K562 (cell line): ENCODE measurements at places on chromosomes 2 and 18.

DNA sequence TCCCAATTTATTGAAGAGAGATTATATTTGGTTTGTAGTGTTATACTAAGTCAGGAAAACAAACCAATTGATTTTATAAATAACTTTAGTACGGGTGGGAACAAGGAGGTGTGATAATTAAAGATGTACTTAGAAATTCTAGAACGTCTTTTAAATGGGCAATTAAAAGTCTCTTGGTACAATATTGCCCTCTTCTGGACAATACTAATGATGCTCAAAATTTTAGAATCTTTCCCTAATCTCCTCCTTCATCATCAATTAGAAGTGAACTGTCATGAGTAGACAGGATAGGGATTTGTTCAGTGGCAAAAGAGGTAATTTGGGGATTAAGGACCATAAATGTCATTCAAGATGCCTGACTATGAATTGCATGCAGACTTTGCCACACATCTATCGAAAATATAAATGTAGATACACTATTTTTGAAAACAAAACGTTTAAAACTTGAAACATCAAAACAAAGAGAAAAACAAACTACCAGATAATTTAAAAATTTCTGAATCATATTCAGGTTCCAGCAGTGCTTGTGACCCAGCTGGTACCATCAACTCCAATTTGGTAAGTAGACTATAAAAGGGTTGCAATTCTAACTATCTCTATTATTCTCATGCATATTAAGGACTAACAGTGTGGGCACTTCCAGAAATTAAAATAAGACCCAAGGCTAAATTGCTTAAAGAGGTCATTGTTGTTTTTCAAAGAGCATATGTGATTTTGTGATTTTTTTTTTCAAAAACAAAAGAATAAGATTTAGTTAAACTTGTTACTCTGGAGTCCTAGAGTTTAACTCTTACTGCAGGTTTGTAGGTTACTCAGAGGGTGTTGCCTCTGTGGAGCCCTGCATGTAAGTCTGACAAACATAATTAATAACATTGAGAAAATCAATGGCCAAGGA lies 123.5 kb downstream of the LAMA3 start:
- peak; percentile 20 for DNase-seq

- no peak for DNase-seq
Measured at GRCh38 chr2:241948901-241949735, 79.6 kb downstream of the RTP5 start.

GRCh38 chr2:171763602-171764001 lies 76.3 kb downstream of the DYNC1I2 start:
- no peak for DNase-seq

GRCh38 chr2:136175466-136175865 lies 57.5 kb upstream of the CXCR4 start:
- no peak for DNase-seq

DNA sequence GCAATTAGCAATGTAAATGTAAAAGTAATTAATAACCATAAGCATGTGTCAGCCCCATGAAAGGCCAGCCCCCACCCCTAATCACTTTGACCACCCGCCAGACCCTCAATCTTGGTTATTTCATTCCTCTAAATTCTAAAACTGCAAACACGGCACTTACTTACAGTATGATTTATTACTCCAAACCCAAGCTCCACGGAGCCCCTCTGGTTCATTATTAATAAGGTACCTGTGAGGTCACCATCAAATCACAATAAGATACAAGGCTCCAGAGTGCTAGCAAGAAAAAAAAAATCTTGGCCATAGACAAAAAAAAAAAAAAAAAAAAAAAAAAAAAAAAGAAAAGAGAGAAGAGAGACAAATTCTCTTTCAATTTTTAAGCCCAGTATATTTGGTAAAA lies 879.5 kb downstream of the TDRD15 start:
- DNase-seq: no peak

DNA sequence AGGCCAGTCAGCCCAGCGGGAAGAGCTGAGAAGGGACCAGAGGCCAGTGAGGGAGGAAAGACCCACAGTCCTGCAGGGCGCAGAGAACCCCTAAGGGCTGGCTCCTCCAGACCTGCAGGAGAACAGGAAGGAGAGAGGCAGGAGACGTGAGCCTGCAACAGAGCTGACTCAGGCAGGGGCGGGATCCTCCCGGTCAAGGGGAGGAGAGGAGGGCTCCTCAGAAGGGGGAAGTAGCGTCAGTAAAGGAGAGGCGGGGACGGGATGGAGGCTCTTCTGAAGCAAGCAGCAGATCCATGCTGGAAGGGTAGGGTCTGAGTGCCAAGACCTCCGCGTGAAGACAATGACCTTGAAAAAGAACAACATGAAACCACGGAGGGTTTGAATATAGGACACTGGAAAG lies 50.8 kb downstream of the TRABD2A start:
- DNase-seq: peak; percentile 19

GRCh38 chr2:3229221-3229620 lies 148.4 kb downstream of the EIPR1 start:
- no peak for DNase-seq

- DNase-seq: no peak
Measured at GRCh38 chr2:79723830-79724229, 211.0 kb downstream of the CTNNA2 start.

GRCh38 chr2:230660294-230661060 lies 52.2 kb upstream of the CAB39 start:
- DNase-seq: peak; percentile 39

DNA sequence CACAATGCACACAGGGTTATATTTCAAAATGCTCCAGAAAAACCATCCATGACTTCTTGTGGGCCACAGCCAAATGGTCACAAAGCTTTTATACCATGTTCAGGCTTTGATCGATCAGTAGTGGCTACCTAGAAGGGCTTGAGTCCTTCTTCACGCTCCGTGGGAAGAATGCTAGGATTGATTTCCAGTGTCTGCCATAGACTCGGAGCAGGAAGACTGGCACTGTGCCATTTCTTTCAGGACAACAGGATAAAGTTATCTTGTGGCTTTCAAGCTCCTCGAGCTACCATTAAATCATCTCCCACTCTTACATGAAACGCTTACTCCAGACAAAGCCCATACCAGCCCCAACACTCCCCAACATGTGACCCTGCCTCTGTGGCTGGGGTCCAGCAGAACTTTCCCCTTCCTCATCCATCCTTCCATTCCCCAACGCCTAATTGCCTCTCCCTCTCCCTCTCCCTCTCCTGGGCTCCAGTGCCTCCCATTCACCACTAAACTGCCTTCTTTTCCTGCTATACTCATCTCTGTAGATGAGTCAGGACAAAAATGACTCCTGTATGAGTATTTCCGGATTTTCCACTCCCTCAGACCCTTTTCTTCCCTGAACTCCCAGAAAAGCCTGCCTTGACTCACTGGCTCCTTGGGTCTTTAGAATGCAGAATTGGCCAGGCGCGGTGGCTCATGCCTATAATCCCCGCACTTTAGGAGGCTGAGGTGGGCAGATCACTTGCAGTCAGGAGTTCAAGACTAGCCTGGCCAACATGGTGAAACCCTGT lies 40.9 kb downstream of the ADD2 start:
- no peak for DNase-seq

- DNase-seq: no peak
Measured at GRCh38 chr2:21195326-21195725, 71.6 kb downstream of the TDRD15 start.

DNA sequence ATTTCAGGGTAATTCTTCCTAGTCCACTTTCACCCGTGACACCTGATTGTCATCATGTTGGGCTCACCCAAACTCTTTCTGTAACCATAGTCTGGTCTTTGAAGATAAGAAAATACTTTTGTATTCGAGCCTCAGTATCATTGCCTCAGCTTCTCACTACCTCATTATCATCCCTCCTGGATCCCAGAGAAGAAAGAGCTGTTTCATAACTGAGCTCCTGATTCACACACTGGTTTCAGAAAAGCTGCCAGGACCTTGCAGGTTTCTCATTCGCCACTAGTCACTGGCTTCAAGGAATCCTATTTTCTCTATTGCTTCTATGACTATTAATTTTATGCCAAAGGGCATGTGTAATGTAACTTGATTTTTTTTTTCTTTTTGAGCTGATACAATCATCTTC lies 2.9 kb upstream of the CRIM1 start:
- no peak for DNase-seq

DNA sequence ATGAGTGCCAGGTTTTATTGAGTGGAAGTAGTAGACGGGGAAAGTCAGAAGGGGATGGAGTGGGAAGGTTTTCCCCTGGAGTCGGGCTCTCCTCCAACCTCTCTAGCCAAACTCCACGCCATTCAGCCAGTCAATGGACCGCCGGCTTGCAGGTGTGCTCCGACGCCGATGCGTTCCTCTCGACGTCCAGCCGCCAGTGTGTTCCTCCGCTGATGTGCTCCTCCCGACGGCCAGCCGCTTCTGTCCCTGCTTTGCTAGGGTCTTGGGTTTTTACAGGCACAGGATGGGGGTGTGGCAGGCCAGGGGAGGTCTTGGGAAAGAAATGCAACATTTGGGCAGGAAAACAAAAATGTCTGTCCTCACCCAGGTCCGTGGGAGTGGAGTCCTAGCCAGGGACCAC lies 94.3 kb upstream of the TEX51 start:
- no peak for DNase-seq

DNA sequence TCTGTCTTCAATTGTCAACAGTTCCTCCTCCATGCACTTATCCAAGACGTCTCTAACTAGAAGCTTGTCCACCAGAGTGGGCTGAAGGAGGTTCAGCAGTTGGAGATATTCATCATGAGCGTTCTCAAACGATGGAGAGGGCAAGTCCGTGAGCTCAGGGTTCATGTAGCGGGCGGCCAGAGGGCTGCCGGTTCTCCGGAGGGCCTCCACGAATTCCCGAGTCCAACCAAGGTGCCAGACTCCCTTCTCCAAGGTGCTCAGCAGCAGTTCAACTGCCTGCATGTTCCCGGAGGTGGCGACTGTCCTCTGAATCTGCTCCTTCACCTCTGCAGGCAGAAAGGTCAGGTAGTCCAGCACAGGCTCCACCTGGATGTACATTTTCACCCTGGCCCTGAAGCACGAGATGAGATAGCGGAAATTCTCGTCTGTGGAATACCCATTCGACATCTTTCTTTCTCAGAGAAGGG lies 590 bp downstream of the IFIH1 start:
- no peak for DNase-seq

- no peak for DNase-seq
Measured at GRCh38 chr2:54673501-54673998, 49.9 kb upstream of the EML6 start.

- DNase-seq: no peak
Measured at GRCh38 chr18:28127228-28127627, 49.7 kb downstream of the CDH2 start.

GRCh38 chr18:51491678-51492372 lies 294.3 kb upstream of the MEX3C start:
- DNase-seq: no peak

DNA sequence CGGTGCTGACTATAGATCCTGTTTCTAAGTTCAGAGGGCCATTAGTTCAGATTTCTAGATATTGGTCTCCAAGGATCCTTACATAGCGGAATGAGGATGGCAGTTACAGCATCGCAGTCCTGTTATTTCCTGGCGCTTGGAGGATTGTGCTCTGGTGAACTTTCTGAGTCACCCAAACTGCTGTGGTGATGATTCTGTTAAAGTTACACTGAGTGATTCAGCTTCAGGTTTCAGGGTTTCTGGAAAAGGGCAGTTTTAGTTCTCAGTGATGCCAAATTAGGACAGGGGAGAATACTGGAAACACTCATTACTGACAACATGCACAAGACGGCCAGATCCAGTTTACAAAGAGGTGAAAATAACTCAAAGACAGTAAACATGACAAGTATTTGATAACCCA lies 52.1 kb upstream of the ANKRD62 start:
- DNase-seq: no peak

GRCh38 chr18:49051311-49051967 lies 100.7 kb upstream of the SMAD7 start:
- DNase-seq: no peak

DNA sequence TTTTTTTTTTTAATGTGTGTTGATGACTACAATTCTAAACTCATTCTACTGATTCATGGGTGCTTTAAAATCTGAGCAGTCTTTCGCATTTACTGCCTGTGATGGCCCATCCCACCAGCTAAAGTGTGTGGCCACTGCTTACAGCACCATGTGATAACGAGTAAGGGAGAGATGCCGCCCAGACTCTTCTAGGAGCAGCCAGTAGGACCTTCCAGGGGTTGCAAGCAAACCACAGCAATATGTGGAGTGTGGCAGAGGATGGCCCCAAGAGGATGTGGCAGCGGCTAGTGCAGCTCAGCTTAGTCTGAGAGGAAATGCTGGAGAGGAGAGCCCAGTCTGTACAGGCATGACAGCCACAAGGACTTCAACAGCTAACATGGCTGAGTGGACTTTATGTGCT lies 14.9 kb downstream of the IL1B start:
- DNase-seq: no peak

DNA sequence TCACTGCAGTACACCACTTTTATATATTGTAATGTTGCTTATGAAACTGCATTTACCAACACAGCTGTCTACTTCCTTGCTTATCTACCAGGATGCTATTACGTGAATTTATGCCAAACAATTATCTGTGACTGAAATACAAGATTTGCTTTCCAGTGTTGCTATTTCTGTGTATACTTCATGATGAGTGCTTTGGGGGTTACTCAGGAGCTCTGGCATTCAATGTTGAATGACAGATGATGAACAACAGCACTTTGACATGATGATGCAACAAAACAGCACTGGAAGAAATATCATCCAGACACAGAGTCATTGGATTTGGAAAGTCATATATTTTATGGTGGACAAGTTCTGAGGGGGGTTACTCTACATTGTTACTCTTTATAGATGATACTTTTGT lies 125.8 kb downstream of the NETO1 start:
- DNase-seq: no peak

- DNase-seq: peak; percentile 64
Measured at GRCh38 chr2:68251187-68251854, 1.0 kb downstream of the PPP3R1 start.

DNA sequence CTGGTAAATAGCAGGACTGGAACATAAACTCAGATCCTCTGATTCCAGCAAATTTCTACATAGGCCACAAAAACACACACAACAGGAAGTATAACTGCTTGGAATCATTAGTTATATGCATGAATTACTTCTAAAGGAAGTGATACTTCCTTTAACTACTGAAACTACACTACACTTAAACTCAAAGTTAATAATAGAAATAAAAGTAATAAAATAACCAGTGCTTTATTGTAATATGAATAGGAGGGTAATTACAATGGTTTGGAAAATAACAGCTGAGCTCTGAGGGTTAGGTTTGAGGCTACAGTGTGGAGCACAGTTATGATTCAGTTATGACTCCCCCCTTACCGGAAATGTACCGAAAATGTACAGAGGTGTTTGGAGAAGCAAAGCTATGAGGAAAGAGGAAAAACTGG lies 18.5 kb upstream of the POLI start:
- no peak for DNase-seq

DNA sequence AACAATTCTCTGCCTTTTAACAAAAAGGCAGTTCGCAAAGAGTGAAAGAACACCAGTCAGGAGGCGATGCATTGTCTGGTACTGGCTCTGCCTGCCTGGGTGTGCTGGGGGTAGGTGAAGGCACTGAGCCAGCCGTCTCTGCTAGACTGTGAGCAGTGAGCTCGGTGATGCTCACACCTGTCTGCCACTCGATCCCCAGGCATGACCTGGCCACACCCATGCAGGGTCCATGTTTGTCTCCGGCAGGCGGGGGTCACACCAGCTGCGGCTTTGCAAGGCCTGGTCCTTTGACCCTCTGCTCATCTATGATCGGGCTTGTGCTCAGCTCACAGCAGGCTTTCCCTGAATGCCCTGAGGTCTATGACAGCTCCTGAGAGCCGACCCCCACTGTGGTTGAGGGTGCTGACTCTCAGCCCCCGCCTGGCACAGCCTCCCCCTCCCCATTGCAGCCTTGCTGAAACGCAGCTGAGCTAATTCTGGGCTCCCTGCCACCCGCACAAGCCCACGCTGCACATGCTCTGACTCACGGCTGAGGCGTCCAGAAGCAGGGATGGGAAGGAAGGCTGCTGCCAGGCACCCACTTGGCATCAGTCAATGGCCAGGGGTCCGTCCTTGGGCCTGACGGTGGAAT lies 23.7 kb downstream of the CRACDL start:
- no peak for DNase-seq
